ENCODE measurements at places on chromosomes 4 and X. TPM values are rescaled to one million over a fixed set of nuclear protein-coding genes. Genes with fewer than 3 reads are reported as not detected.
A peak's percentile ranks its signal among the peaks of the same experiment; 100 is the strongest.

DNA sequence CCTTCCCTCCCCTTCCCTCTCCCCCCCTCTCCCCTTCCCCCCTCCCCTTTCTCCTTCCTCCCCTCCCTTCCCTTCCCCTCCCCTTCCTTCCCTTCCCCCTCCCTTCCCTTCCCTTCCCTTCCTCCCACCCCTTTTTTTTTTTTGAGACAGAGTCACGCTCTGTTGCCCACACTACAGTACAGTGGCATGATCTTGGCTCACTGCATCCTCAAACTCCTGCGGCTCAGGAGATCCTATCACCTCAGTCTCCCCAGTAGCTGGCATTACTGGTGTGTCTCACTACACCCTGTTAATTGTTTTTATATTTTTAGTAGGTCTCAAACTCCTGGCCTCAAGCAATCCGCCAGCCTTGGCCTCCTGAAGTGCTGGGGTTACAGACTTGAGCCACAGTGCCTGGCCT lies 66.6 kb downstream of the TBC1D9 start:
- H3K4me3 ChIP-seq: no peak overlapping the region
- DNase-seq: no peak
- peaks cover 4% of the 10 kb centered on the region for H3K36me3 ChIP-seq
- no peaks in the 10 kb centered on the region for H3K27me3 ChIP-seq
- peaks cover 27% of the 10 kb centered on the region for H3K4me1 ChIP-seq
- no peak overlapping the region for H3K27ac ChIP-seq

PRDM5 gene
- polyA plus RNA-seq: 2.4 TPM

YIPF7 gene
- 2.4 TPM for polyA plus RNA-seq

ZBTB49 gene
- 2.1 TPM for polyA plus RNA-seq

DNA sequence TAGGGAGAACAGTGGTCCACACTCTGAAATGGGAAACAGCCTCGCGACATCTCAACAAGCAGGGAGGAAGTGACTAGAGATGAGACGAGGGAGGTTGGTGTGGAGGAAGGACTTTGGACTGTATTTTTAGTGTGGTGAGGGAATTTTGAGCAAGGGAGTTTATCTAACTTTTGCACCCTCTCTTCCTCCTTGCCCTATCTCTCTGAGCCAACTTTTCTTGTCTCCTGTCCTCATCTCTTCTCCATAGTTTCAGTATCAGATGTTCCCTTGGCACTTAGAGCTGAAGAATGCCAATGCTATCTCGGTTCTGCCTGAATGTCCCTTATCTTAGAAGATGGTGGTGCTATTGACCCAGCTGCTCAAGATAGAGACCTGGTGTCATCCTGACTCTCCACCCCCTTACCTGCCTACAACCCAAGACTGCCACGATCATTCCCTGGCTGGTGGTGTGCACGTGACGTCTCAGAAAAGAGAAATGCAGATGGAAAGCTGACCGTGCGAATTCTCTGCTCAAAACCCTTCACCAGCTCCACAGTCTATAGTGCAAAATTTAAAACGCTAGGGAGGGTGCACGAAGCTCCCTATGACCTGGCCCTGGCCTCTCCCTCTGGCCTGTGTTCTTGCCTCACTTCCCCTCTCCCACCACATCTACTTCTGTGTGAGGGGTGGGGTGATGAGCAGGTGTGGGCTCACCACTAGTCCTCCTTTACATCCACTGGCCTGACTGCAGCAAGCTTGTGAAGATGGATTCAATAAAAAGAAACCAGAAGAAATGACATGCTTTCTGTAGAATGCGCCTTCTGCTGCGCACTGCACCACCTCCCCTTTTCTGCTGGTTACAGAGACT lies 20.9 kb downstream of the MPP1 start:
- H3K27me3 ChIP-seq: no peaks in the 10 kb centered on the region
- no peaks in the 10 kb centered on the region for H3K36me3 ChIP-seq
- no peak overlapping the region for H3K27ac ChIP-seq
- no peak for DNase-seq
- no peak overlapping the region for H3K4me3 ChIP-seq

DNA sequence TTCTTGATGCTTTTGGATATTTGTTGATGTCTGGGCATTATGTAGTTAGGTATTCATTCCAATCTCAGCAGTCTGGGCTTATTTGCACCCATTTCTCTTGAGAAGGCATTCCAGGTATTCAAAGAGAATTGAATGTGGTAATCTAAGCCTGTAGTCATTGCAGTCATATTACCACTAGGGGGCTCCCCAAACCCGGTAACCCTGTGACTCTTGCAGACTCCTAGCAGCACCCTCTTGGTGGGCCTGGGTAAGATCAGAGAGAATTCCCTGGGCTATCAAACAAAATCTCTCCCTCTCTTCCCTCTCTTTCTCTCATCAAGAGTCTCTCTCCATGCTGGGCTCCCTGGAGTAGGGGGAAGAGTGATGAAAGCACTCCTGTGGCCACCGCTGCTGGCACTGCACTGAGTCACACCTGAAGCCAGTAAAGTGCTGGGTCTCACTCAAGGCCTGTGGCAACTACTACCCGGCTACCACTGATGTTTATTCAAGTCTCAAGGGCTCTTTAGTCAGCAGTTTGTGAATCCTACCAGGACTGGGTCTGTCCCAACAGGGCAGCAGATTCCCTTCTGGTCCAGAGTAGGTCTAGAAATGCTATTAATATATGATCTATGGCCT lies 187.7 kb upstream of the NUDT10 start:
- no peaks in the 10 kb centered on the region for H3K36me3 ChIP-seq
- no peak overlapping the region for H3K27ac ChIP-seq
- no peak overlapping the region for H3K4me3 ChIP-seq
- H3K27me3 ChIP-seq: no peaks in the 10 kb centered on the region
- no peaks in the 10 kb centered on the region for H3K4me1 ChIP-seq

C4orf50 gene
- polyA plus RNA-seq: not detected

GRCh38 chr4:67685532-67685859 lies 15.5 kb downstream of the UBA6 start:
- H3K4me3 ChIP-seq: no peak overlapping the region
- peaks cover 9% of the 10 kb centered on the region for H3K36me3 ChIP-seq
- no peaks in the 10 kb centered on the region for H3K4me1 ChIP-seq
- H3K27ac ChIP-seq: no peak overlapping the region
- no peak for DNase-seq

GRCh38 chr4:139813881-139814280 lies 148.3 kb downstream of the MGST2 start:
- H3K27me3 ChIP-seq: no peaks in the 10 kb centered on the region
- H3K27ac ChIP-seq: peak overlapping the region; percentile 87
- peaks cover 44% of the 10 kb centered on the region for H3K4me1 ChIP-seq
- DNase-seq: no peak
- H3K4me3 ChIP-seq: no peak overlapping the region

GRCh38 chr4:159129814-159130550 lies 27.1 kb downstream of the RAPGEF2 start:
- no peak for DNase-seq
- H3K27me3 ChIP-seq: no peaks in the 10 kb centered on the region
- peaks cover 35% of the 10 kb centered on the region for H3K4me1 ChIP-seq
- no peak overlapping the region for H3K27ac ChIP-seq

DNA sequence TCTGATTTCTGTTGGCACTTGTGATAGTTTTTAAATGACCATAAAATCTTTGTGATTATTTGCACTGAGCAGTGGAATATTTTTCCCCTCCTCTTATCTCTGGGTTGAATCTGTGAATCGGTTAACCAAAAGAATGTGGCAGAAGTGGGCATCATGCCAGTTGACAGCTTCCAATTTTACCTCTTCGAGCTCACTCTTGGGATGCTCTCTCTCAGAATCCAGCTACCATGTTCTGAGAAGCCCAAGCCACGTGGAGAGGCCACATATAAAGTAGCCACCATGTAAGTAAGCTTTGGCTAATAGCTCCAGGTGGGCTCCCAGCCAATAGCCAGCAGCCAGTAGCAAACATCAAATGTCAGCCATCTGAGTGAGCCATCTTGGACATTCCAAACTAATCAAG lies 12.9 kb upstream of the WDR19 start:
- no peaks in the 10 kb centered on the region for H3K4me1 ChIP-seq
- H3K4me3 ChIP-seq: no peak overlapping the region
- DNase-seq: no peak
- H3K36me3 ChIP-seq: no peaks in the 10 kb centered on the region
- H3K27me3 ChIP-seq: no peaks in the 10 kb centered on the region

DNA sequence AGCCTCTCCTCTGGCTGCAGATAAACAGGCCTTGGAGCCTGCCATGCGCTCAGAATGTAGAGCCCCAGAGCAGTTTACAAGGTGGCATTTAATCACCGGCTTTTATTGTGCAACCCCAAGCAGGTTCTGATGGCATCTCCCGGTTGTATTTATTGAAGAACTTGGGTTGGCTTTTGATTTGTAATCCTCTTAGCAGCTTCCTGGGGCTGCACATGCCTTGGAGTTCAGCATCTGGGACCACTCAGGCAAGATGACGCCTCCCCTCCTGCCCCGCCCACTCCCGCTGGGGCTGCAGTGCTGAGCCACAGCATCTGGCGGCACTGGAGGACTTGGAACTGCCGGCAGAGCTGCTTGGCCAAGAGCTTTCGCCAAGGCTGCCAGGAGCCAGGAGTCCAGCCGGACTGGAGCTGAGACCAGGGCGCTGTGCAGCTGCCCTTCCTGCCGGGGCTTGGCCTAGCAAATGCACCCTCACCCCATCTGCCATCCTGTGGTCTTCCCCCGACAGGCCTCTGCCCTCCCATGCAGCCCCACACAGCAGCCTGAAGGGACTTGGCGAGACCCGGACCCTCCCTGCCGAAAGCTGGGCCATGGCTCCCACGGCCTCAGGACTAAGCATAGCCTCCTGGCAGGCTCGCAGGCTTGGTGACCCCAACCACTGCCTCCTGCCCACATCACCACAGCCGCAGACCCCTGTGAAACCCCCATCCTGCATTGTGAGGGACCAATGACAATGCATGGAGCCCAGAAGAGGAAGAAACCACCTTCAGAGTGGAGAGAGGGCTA lies 5.4 kb downstream of the HTRA3 start:
- DNase-seq: peak; percentile 89
- H3K36me3 ChIP-seq: no peaks in the 10 kb centered on the region
- no peaks in the 10 kb centered on the region for H3K27me3 ChIP-seq
- peaks cover 65% of the 10 kb centered on the region for H3K4me1 ChIP-seq
- H3K27ac ChIP-seq: peak overlapping the region; percentile 42

DNA sequence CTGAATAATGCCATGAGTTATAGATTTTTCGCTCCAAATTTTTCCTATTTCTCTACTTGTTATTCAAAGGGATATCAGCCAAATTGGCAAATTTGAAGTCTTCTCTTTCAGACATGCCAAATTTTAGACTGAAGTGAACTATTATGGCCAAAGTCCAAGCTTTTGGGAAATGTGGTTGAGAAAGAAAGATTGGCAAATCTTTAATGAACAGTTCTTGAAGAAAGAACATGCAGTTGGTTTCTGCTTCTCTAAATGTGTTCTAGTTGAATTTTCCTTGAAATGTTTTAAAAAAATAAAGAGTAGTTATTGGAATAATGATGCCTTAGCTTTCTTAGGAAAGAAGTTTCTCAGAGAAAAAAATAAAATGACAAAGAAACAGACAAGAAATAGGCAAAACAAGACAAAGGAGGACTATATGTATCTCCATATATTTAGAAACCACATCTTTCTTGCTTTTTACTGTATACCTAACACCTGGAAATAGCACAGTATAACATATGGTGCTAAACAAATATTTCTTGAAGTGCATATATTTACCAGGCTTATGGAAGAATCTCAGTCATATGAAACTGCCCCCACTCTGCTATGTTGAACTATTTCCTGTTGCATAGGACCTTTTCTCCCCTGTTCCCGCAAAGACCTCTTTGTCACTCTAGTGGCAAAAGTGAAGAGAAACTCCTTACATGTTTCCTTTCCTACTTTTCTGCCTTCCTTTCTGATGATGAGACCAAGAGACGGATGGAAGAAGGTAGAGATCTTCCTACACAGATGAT lies 250.0 kb downstream of the ARHGAP24 start:
- peak overlapping the region; percentile 71 for H3K27ac ChIP-seq
- H3K4me1 ChIP-seq: peaks cover 28% of the 10 kb centered on the region
- no peak for DNase-seq
- H3K27me3 ChIP-seq: no peaks in the 10 kb centered on the region
- no peaks in the 10 kb centered on the region for H3K36me3 ChIP-seq

- H3K4me1 ChIP-seq: no peaks in the 10 kb centered on the region
- H3K27me3 ChIP-seq: no peaks in the 10 kb centered on the region
- no peak overlapping the region for H3K27ac ChIP-seq
- H3K36me3 ChIP-seq: no peaks in the 10 kb centered on the region
Measured at GRCh38 chr4:173057442-173057841, 111.2 kb upstream of the GALNT7 start.

DNA sequence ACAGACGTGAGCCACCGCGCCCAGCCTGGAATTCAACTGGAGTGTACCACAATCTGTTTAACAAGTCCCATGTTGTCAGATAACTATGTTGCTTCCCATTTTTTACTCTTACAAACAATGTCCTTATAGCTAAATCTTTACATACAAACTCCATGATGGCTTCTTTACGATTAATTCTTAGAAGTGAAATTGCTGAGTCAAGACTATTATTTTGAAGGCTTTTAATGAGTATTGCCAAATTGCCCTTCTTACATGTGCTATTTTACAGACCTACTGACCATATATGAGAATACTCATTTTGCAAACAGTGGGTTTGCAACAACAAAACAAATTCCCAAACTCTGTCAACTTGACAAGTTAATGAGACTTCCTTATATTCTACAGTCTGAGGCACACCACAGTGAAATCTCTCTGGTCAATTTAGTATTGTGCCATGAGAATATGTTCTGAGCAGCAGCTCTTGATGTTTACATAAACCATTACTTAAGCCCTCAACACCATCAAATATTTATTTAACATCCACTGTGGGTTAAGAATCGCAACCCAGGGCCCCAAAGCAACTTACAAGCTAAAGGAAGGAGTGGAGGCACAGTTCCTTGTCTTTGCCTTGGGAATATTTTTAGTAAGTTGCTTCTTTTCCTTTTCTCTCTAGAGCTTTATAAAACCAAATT lies 128.5 kb downstream of the SPRY1 start:
- H3K27me3 ChIP-seq: no peaks in the 10 kb centered on the region
- H3K4me1 ChIP-seq: no peaks in the 10 kb centered on the region
- no peaks in the 10 kb centered on the region for H3K36me3 ChIP-seq
- DNase-seq: no peak

MID2 gene
- polyA plus RNA-seq: 0.51 TPM

DNA sequence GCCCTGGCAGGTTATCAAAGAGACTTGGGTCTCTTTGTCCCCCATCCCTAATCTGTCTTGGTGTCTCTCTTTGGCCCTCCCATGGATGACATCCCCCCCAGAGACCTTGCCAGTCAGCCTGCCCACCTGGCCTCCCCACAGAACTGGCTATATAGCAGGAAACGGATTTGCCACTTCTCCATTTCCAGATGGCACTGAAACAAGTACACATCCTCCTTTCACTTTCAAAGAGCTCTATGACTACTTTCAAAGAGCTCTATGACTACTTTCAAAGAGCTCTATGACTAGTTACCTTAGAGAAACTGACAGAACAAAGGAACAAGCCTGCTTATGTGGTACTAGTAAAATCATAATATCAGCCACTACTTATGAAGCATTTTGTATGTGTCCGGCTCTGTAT lies 175.3 kb downstream of the MAML3 start:
- no peak overlapping the region for H3K27ac ChIP-seq
- no peak overlapping the region for H3K4me3 ChIP-seq
- H3K36me3 ChIP-seq: no peaks in the 10 kb centered on the region

Measured in heart right ventricle (tissue), 16 donors.